MM.1S (cell line): ENCODE measurements at places on chromosomes 3 and 15.

DNA sequence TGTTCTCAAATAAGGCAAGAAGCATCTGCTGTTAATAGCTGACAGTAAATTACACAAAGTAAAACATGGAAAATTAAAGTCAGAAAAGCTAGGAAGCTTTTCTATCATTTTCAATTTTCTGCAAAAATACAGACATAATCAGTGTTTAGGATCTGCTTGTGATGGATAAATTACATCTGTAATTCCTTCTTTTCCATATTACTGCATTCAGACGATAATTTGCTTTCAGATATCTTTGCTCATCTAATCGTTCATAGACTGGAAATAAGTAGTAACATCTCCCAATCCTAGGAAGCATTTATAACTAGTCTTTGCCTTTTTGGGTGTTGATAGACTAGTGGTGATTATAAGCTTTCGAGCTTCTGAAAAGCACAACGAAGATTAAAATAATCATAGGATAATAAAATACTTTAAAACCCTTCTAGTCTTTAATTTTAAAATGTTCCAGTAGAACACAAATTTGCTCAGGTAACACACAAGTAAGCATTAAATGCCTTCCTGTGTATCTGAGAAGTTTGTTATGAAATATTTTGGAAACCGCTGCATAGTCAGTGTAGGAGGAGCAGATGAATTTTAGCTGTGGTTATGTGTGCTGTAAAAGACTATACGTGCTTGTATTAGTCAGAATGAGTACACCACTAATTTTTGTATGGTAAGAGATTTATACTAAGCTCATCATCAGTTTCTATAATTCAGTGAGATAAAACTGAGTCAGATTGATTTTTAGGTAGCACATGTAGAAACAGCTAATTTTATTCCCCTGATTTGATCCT lies 41.0 kb downstream of the MBNL1 start:
- no peak for DNase-seq

DNA sequence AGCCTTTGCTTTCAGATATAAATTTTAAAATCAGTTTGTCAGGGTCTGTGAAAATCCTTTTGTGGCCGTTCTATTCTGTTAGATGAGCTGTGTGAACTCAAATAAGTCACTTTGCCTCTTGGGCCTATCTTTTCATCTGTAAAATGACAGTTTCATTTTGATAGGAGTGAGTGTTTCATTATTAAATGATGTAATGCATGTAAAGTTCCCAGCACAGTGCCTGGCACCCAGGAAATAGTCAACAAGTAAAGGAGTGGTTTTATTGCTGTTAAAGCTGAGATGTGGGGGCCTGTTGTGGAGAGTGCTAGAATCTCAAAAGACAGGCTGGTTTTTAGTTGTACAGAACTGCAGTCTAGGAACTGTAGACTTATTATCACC lies 394.5 kb upstream of the CFAP20DC start:
- no peak for DNase-seq

DNA sequence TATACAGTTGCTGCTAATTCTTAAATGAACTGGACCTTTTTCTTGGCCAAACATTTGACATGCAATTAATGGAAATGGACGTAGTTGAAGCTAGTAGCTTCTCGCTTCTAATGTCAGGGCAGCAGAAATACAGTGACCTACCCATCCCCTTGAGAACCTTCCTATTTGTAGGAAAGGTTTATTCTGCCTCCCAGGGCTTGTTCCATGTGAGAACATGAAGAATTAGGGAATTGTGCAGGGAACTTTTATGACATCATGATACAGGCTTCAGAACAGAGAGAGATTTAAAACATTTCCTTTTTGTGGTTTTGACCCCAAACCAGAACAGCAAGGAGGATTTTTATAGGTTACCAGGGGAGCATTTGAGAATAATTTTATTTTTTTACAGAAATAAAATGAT lies 406.6 kb upstream of the PPP2R3A start:
- DNase-seq = no peak

DNA sequence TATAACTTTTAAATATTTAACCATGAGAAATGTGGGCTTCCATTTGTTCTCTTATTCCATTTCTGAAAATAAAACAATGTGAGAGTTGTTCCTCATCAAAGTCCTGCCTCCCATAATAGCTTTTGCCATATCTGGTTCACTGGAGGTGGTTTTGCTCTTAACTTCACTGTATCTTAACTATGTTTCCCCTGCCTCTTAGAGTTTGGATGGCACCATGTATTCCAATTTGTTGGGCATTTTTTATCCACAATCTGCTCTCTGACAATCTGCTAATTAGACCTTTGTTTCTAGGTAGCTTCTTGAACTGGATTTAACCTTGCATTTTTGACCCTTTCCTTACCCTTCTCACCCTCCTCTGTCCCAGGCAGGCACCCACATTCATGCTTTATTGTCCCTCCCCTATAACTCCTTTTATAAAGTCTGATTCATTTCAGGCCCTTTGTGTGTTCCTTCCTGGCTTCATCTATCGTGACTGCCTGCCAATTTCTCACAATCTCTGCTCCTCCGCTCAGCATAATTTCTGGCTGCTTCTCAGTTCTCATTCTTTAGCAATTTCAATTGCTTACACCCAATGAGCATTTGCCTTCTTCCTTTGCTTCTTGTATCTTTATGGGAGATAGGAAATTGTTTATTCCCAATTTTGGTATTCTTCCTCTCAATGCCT lies 144.2 kb upstream of the ARHGEF26 start:
- DNase-seq = no peak

DNA sequence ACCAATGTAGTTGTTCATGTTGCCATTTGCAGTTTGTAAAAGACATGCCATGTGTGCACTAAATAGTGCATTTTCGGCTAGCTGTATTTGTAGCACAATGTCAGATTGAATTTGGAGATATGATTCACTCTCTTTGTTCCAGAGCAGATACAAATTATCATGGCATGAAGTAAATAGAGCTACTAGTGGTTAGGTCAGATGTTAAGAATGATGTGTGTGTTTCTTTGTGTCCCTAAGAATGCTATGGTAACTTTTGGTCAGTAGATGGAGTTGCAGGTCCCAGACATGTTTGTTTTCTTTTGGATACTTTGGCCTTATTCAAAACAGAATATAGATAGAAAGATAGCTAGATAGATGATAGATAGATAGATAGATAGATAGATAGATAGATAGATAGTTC lies 595.8 kb downstream of the NLGN1 start:
- DNase-seq = no peak

DNA sequence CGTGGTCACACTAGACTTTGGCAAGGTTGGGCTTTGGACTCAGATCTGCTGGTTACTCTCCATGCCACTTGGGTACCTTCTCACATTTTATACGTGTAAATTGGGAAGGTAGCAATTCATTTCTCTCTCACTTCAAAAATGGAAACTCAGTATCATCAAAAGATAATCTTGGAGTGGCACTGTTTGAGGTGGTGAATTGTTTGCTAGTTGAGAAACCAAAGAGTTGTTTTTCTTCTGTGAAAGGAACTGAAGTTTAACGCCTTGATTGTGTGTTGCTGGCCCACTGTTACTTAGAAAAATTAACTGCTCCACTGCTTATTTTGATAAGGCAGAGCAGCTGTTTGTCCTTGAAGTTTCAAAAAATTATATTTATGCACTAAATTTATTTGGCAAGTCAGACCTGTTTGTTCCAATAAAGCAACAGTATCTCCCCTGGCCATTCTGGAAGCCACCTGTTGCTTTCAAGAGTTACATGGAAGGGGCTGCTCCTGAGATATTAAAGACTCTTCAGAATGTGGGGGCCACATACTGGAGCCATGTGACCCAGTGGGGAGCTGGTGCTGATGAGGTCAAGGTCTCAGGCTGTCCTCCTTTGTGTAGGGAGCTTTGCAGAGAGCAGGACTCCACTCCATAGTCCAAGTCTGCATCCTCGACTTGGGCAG lies 16.2 kb downstream of the PLCL2 start:
- no peak for DNase-seq

DNA sequence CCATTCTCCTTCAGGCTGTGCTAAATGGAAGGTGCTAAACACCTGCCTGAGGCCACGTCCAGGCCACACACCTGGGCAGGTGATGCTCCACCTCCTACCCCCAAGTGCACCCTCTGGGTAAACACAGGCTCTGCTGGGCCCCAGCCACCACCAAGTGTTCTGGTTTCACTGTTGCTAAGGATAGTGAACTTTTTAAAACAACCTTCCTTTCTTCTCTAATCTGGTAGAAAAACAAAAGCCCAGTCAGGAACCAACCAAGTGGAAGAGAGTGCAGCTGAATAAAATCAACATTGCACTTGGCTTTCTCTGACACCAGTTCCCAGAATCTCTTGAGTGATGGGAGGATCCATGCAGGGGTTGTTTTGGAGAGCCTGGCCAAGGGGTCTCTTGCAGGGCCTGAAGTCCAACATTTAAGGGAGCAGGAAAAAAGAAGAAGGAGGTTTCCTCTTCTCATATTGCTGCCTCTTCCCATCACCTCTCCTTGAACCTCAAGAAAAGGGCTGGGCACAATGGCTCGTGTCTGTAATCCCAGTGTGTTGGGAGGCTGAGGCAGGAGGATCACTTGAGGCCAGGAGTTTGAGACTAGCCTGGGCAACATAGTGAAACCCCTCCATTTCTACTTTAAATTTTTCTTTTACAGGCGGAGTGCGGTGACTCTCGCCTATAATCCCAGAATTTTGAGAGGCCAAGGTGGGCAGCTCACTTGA lies 26.2 kb upstream of the ATP13A3 start:
- peak; percentile 30 for DNase-seq

- DNase-seq = no peak
Measured at GRCh38 chr15:99125061-99125891, 20.4 kb downstream of the SYNM start.

- no peak for DNase-seq
Measured at GRCh38 chr3:158403013-158403412, 168.0 kb upstream of the MLF1 start.

DNA sequence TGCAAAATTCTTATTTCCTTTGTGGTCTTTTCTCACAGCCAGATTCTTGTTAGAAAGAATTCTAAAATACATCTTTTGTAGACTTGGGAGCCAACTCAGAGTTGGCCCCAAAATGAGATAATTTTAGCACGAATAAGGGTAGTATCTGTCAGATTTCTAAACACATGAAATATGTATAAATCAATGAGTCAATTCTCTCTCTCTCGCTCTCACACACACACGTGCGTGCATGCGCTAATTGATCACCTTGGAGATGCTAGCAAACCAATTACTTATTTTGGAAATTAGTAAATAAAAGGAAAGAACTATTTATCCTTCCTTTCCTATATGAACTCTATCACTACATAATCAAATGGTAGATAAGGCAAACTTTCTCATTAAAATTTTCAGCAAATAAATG lies 32.9 kb upstream of the PIK3R4 start:
- DNase-seq = no peak

DNA sequence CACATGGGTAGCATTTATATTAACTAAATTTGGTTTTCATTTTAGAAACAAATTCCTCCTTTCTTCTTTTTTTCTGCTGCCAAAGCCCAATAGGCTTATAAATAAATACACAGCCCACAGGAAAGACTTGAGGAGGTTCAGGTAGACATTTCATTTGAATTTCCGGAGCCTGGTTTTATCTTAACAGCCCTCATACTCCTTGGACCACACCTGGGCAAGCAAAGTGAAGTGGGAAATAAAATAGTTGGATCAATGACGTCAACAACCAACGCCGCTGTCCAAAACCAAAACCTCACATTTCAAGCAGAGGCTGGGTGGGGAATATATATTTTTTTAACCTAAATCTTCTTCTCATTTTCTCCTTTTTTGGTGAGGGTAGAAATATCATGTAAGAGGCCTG lies 53.2 kb downstream of the RFTN1 start:
- DNase-seq = no peak

- DNase-seq = peak; percentile 74
Measured at GRCh38 chr3:50525987-50526386, 22.6 kb upstream of the CACNA2D2 start.

DNA sequence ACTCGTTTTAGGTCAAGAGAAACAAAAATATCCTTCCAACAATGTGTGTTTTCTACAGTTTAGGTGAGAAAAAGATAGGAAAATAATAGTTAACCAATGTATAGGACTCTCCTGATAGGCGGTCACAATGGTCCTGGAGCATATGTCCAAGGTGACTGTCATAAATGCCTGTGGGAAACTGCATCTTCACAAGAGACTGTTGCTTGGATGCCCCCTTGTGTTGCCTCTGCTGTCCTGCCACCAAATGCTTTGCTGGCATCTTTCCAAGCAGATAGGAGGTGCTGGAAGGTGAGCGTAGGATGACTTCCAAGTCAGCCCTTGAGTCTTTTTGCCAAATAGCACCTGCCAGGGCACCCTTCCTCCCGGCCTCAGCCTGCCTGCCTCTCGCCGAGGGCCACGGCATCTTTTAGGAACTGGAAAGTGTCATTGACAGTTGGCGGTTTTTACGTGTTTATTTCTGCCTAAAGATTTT lies 24.1 kb upstream of the SACM1L start:
- DNase-seq = peak; percentile 39

GRCh38 chr3:182104881-182105280 lies 393.2 kb downstream of the SOX2 start:
- no peak for DNase-seq

DNA sequence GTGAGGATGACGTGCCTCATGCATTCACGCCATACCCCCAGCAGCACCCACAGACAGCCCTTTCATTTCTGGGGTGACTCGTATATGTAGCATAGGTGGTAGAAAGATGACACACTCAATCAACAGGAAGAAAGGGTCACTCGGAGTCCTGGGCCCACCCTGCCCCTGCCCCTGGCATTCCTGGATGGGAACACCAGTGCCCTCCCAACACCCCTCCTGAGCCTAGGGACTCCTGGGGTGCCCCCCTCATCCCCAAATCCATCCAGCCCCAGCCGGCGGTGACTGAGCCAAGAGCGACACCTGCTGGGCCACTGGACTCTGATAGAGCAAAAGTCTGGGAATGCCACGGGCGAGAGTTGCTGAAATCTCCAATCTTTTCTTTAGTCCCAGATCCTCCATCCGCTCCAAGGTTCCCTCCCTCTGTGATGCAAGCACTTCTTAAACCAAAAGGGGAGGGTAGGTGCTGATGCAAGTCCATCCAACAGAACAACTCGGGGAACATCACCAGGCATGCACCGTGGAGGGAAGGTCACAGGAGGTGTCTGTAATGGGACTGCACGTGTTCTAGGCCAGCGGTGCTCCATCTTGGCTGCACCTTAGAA lies 31.1 kb downstream of the ACAN start:
- DNase-seq = peak; percentile 45

DNA sequence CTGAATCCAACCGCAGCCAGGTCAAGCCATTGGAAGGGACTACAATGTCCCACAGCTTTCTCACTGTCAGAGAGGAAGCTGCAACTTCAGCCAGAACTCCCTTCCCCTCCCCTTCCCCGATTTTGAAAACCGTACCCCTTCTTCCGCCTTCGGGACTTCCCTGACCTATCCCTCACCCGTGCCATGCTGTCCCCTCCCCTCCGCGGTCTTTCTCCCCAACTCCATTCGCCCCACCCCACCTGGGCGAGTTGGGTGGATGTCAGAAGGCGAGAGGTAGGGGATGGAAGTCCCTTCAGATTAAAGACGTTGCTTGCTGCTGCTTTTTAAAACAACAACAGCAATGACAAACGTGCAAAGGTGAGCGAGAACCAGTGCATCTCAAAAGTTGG lies 723 bp downstream of the CPNE4 start:
- no peak for DNase-seq
